EH (cell line): ENCODE measurements at places on chromosomes 13 and 19.

- DNase-seq, result peak; percentile 17
Measured at GRCh38 chr19:1110809-1111640, 7.2 kb downstream of the GPX4 start.

- DNase-seq, result no peak
Measured at GRCh38 chr13:49967456-49967855, 29.4 kb upstream of the TRIM13 start.

- no peak for DNase-seq
Measured at GRCh38 chr13:22073718-22074117, 402.8 kb downstream of the FGF9 start.

DNA sequence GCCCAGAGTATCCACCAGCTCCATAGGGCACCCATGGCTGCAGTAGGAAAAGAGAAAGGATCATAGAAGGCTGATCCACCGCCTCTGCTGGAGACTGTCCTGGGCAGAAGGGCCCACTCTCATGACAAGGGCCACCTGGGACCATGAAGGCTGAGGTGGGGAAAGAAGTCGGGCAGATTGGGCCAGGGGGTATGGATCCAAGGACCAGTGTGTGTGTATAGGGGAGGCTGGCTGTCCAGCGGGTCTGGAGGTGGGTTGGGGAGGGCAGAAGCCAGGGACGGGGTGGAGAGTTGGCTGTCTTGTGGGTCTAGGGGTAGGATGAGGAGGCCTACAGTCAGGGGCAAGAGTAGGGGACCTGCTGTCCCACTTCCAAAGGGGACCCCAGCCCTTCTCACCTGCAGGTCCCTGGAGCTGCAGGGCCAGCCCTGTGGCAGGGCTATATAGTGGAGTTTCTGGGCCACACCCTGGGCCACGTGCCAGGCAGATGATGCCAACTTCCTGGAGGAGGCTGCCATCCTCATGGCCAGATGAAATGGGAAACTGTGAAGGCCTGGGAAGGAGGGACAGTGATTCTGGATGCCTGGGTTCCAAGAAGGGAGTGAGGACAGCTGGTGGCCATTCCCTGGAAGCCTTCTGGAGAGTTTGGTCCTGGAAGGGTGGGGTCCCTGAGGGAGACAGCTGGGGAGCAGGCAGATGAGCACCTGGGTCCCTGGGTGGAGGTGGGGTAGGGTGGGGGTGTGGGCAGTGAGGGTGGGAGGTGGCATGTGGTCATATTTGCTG, at the start of gene FCGBP:
Gene FCGBP (minus strand): TSS at position 51 of the 780 bp plus-strand sequence.
- DNase-seq, result no peak

- no peak for DNase-seq
Measured at GRCh38 chr13:27054760-27055159, 116.9 kb downstream of the USP12 start.

- no peak for DNase-seq
Measured at GRCh38 chr13:27493981-27494380, 43.6 kb upstream of the MTIF3 start.

DNA sequence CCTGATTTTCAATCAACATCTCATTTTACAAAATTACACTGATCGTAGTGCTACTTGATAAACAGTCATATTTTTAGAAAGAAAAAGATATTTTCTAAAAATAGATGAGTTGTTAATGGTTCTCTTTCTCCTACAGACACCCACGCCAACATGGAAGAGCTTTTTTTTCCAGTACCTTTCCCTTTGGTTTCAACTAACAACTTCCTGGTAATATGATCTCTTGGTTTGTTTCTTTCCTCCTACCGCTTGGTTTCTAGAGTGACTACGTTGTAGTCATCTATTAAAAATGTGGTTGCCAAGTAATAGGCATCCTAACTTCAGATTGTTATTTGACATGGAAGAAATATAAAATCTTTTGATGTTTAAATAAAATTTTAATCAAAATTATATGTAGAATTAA, 189.0 kb downstream of the LACC1 start:
- peak; percentile 79 for DNase-seq

- DNase-seq, result no peak
Measured at GRCh38 chr13:78197231-78197630, 278.6 kb upstream of the EDNRB start.

- DNase-seq, result peak; percentile 27
Measured at GRCh38 chr13:66933994-66934393, 296.1 kb downstream of the PCDH9 start.
